ENCODE measurements at places on chromosomes 11 and 22.

DNA sequence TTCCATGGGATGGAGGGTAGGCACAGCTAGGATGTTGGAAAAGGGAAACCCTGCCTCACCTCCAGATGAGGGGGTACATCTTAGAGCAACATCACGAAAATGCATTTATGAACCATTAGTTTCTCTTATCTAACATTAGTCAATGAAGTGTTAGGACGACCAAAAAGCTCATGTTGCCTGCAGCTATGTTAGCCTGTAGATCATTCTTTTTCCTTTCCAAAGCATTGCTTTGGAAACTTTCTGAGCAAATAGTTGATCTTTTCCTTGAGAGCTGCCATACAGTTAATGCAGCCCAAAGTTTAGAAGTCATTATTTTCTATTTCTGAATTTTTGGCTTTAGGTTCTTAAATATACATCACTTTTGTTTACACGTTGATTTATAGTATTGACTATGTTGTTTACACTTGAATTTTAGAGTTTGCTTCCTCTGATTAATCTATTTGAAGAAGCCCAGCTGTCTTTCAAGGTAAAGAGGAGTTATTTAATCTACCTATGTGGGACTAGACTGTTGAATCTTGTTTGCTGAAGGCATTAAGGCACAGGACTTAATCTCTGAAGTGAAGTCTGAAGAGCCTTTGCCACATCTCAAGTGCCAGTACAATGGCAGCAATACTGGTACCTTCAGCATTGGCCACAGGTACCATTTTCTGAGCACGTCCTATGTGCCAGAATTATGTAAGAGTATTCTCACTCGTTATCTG is 11.0 kb downstream of the POU2AF3 start:
- DNase-seq = no peak

- no peak for DNase-seq
Measured at GRCh38 chr11:106717222-106717621, 301.1 kb downstream of the GUCY1A2 start.

DNA sequence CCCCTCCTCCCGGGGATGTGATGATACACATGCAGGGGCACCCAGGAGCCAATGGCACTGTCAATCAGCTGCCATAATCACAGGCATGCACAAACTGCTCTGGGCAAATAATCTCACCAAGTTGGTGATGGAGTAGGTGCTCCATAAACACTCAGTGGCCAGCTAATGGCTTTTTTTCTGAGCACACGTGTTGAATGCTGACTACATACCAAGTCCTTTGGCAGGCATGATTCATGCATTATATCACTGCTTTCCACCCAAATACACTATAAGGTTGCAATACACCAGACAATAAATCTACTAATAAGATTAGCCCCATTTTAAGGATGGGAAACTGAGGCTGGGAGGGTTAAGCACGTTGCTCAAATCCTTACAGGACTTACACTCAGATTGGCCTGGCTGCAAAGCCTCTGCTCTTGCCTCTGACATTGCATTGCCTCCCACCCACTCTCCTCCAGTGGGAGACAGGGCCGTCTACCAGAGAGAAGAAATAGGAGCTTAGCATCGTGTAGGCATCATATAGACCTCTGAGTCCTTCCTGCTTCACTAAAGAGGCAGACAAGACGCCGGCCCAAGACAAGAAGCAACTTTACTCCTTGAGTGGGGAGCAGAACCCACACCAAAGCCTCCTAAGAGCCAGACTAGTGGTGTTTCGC is 32.7 kb upstream of the ACCSL start:
- no peak for DNase-seq

GRCh38 chr11:17479284-17480214 is 2.9 kb upstream of the ABCC8 start:
- no peak for DNase-seq

DNA sequence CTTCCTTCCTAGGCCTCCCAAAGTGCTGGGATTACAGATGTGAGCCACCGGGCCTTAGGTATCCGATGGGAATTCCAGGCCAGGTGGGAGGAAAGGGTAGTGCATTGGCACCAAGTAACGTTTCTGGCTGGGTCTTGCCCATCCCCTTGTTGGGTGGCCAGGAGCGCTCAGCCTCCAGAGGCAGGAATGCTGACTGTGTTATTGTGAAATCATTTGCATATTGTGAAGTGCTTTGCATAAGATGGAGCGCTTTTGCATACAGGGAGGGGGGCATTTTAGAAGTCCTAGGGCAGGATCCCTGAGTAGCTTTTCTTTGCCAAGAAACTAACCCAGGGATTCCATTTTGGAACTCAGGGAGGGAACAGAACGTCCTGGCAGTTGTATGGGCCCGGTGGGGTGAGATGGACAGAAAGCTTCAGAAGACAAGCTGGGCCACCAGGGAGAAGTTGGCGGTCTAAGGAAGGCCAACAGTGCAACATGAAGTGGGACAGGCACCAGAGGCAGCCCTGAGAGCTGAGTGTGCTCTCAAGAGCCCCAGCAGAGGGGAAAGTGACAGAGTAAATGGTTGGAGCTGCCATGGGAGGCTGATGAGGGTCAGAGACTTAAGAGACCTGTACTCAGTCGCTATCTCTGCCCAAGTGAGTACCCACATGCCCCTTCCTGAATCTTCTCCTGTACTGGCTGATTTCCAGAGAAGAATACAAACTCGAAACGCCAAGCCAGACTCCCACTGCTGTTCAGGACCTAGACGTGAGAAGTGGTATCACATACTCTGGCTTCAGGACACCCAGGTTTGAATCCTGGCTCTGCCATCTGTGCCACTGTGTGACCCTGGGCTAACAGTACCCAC is 1.3 kb upstream of the SLC39A13 start:
- no peak for DNase-seq

GRCh38 chr22:20920881-20921203 is 3.6 kb downstream of the CRKL start:
- no peak for DNase-seq

DNA sequence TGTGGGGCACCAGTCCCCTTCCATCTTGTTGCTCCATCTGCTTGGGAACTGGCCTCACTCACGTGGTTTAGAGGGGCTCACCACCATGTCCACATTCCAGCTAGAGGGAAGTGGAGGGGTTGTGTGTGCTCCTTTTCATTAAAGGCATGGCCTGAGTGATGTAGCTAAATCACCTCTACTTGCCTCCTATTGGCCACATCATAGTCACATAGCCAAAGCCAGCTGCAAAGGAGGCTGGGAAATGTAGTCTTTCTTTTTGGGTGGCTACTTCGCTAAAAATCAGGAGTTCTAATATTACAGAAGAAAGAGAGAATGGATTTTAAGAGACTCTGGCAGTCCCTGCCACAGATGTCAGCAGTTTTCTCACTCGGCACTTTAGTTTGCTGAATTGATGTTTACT is 63.0 kb upstream of the ALX4 start:
- DNase-seq = no peak

DNA sequence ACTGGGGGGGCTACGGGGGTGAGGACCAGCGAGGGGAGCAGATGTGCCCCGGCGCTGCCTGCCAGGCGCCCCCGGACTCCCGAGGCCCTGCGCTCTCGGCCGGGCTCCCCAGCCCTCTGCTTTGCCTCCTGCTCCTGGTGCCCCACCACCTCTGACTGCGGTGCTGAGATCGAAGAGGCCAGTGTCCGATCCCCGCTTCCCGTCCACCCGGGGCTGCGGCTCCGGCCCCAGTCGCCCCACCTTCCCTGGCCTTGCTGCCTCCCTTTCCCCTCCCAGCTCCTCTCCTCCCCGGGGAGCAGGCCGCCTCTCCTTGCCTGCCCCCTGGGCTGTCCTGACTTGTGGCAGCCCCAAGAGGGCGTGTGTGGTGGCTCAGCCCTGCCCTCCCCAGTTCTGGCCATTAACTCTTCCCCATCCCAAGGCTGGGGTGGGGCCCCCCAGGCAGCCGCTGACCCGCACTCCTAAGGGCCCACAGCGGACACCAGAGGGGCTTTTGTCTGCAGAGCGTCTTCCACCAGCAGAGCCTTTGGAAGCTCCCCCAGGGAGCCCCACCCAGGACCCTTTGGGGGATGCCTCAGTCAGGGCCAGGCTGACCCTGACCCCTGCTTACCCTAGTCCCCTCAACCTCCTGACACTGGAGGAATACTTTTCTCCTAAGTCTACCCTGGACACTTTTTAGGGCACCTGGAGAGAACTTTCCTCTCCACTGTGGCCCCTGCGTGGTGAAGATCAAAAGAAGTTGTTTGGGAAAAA is 16.6 kb downstream of the RTN4RL2 start:
- DNase-seq = peak; percentile 45

- no peak for DNase-seq
Measured at GRCh38 chr11:59200423-59200746, 12.3 kb downstream of the MPEG1 start.

- DNase-seq = no peak
Measured at GRCh38 chr11:23875176-23875850, 621.5 kb upstream of the LUZP2 start.

DNA sequence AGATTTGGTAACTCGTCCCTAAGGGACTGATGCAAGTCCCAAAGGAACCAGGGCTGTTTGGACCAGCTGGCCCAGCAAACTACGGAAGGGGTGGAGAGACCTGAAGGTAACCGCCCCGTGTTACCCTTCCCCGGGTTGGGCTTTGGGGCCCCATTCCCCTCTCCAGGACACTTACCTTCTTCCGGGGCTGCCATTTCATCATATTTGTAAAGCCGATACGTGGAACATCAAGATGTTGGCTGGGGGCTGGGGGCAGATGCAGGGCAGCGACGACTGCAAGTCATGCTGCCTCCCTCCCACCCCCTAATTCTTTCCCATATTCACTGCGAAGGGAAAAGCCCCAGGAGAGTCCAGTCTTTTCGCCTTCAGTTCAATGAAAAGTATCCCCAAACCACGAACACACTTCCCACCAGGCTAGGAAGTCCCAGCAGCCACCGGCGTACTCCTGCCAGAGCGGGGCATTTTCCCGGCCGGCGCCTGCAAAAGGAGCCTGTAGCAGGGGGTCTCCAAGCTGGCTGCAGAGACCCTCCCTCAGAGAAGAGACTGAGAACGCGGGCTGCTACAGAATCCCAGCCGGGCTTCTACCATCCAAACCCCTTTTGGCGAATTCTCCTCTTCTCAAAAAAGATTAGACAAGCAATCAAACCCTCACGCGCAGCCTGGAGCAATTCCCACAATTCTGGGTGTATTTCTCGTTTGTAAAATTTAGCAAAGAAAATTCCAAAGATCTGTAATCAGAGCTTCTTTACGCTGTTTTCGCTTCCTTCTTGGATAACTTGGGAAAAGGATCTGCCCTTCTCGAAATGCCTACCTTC is 236.7 kb downstream of the TTC28 start:
- DNase-seq = peak; percentile 24

DNA sequence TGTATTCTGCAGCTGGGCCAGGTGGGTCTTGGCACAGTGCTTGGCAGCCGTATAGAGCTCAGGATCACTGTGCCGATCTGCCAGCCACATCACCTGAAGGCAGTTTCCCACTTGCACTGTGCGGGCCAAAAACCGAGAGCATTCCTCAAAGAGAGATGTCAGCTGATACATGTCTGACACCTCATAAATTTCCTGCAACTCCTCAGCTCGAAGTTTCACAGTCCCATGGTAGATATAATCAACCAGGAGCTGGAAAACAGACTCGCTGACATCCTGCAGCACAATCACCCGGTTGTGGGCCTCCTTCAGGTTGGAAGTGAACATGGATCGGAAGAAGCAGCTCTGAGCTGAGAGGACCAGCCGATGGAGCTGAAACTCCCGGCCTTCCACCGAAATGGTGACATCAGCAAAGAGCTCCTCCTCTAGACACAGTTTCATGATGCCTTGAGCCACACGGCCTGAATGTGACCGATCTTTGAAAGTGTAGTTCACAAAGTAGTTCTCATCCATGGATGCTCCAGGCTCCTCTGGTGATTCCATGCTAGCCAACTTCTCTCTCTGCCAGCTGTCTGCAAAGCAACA is 1.2 kb downstream of the KBTBD4 start:
- no peak for DNase-seq

DNA sequence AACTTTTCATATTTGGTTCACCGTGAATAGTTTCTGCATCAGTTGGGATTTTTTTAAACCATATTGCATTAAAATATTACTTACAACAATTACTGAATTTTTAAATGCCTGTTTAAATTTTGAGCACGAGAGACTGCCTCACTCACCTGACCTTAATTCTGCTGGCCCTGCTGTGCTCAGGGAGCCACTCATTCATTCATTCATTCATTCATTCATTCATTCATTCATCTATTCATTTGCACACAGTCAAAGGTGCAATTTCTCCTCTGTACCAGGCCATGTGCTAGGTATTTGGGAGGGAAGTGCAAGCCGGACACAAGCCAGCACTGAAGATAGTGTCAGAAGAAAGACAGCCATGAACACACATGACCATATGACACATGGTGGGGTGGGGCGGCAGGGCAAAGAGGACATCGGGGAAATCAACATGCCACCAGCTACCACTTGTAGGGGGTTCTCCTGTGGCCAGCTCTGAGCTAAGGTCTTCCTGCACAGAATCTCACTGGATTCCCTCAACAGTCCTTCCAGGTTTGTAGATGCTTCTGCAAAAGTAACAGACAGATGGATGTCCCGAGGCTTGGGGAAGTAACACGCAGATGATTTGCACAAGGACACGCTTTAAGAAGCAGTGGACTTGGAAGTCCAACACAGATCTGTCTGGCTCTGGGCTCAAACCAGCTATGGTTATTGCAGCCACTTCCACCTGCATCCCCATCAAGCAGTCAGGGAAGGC is 568 bp upstream of the CSF2RB start:
- DNase-seq = no peak

DNA sequence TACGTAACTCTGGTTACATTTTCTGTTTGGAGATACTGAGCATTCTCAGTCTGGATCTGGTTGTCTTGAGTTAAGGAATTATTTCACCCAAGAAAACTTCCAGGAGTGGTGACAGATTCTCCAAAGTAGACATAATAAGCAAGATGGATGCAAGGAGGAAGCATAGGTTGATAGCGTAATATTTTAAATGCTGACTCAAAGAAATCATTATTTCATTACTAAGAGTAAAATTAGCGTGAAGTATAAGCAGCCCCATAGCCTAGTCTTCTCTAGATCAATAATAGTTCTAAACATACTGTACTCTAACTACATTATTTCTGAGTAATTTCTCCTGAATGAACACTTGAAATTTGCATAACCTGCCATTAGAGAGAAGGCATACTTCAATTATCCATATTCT is 57.5 kb upstream of the MS4A8 start:
- no peak for DNase-seq

GRCh38 chr11:43555816-43556611 is 124.5 kb upstream of the HSD17B12 start:
- DNase-seq = no peak

DNA sequence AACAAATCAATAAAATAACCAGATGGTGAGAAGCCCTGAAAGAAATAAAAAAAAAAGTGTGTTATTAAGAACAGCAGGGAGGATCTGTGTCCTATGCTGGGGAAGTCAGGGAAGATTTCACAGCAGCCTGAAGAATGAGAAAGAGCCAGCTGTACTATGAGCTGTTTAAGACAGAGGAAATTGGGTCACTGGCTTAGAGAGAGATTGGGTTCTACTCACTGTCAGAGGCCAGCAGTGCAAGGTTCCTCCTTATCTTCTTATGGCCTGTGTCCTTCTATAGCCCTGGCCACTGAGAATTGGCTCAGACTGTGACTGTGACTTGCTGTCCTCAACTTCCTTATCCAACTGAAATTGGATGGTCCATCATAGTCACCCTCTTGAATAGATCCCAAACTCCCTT is 54.8 kb upstream of the FDX1 start:
- DNase-seq = no peak
